ENCODE measurements at places on chromosomes 11 and 22.
A peak's percentile ranks its signal among the peaks of the same experiment; 100 is the strongest.

- DNase-seq: no peak
These were observed 2.1 kb downstream of the FXYD6 start for GRCh38 chr11:117874253-117874909.

DNA sequence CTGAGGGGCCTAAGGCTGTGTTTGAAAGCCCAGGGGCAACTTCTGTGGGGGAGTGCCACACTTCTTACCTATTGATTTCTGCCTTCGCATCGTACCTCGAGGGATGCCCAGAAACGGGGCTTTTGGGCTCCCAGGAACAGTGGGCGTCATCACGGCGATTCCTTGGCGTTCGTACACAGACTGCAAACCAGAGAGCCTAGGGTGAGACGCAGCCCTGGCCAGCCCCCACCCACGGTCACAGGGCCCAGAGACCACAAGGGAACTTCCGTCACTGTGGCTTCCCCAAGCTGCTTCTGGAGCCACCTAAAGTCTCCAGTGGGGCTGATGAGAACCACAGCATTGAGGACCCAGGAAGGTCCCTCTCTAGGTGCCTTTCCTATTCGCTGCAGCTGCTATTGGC, 91.9 kb downstream of the CTTN start:
- no peak for DNase-seq

DNA sequence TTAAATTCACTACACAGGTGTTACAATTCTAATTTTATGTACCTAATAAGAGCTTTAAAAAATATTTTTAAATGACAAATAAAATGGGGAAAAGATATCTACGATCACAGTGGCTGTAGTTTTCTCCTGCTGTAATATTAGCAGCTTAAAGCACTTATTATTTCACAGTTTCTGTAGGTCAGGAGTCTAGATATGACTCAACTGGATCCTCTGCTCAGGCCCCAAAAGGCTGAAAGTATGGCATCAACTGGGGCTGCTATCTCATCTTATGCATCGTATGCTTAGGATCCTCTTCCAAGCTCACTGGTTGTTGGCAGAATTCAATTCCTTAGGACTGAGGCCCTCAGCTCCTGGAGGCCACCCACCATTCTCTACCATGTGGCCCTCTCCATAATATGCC, 12.8 kb downstream of the FBXO3 start:
- no peak for DNase-seq

DNA sequence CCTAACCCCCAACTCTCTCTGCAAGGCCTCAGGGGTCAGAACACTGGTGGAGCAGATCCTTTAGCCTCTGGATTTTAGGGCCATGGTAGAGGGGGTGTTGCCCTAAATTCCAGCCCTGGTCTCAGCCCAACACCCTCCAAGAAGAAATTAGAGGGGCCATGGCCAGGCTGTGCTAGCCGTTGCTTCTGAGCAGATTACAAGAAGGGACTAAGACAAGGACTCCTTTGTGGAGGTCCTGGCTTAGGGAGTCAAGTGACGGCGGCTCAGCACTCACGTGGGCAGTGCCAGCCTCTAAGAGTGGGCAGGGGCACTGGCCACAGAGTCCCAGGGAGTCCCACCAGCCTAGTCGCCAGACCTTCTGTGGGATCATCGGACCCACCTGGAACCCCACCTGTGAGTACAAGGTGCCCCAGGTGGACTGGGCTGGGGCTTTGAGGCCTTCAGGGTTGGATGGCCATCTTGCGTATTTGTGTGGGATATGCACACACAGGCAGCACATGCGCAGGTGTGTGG, at the start of gene BEST1:
BEST1 (plus strand) TSS at position 317 of the 513 bp plus-strand sequence. CDS start 1,456 bp downstream, outside the sequence.
- DNase-seq: no peak

GRCh38 chr11:99117603-99118002, 96.9 kb downstream of the CNTN5 start:
- no peak for DNase-seq

DNA sequence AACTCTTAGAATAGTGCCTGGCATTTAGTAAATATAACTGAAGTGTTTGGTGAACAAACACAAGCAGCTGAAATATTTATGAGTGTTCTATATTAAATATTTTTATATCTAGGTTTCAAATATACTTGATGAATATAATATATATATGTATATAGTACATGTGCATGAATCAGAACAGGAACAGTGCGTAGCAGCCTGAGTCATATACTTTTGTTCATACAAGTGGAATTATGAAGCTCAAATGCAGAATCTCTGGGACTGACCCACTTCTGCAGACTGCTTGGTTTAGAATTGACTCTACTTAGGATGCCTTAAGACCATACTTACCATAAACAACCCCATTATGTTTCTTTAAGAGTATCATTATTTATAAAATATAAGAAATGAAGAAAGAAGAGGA, 997.8 kb upstream of the RAG2 start:
- DNase-seq: no peak

GRCh38 chr22:37905534-37906363, at the start of gene MICALL1:
TSS of gene MICALL1 (plus strand) at chr22:37906297. CDS start at chr22:37906423, 126 bp downstream.
- peak; percentile 60 for DNase-seq

- no peak for DNase-seq
These were observed 88.6 kb downstream of the TEAD1 start for GRCh38 chr11:12762696-12763324.

GRCh38 chr22:44336962-44337677, 24.4 kb upstream of the SHISAL1 start:
- DNase-seq: no peak

- DNase-seq: no peak
These were observed 34.3 kb downstream of the AMOTL1 start for GRCh38 chr11:94802501-94802900.

DNA sequence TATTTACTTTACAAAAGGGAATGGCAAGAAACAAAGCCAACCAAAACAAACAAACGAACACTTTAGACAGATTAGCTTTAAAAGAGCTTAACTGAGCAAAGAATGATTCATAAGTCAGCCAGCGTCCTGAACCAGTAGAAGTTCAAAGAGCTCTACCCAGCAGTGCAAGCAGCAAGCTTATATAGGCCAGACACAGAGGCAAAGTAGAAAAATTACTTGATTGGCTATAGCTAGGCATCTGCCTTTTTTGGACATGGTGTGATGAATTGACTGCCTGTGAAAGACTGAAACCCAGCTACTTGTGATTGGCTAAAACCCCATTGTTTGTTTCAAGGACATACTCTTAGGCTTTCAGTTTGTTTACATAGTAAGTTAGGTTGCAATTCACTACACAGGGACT, 2120.0 kb upstream of the RAG2 start:
- no peak for DNase-seq

DNA sequence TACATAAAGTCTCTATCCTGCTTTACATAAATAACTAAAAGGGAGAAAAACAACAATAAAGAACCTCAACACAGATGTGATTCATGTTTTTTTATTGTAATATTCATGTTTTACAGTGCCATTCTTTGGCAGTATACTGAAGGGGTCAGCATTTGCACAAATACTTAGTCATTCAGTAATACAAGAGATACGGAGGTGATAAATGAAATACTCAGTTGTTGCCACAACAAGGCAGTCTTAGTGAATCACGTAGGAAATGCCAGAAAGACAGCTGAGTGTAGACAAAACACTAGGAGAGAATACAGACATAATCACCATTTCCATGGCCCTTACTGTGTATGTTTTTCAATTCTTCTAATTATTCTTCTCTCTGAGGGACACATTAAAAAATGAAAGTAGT, 910.4 kb downstream of the METTL15 start:
- no peak for DNase-seq

DNA sequence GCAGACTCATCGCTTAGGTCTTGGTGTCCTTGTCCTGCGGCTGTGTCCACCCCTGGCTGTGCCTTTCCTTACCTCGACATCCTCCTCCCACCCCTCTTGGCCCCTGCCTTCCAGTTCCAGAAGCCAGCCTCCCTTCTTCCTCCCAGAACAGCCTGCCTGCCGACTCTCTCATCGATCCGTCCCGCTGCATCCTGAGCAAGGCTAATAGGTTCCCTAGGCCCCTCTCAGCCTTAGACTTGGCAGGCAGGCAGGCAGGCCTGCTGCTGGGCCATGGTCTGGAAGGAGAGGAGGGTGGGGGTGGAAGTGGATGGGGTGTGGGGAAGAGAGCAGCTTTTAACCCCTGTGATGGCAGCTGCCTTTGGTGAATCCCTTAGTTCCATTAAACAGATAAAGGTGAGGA, 196.7 kb upstream of the TBCEL start:
- no peak for DNase-seq

- DNase-seq: no peak
These were observed 12.6 kb downstream of the MPST start for GRCh38 chr22:37032134-37032534.

DNA sequence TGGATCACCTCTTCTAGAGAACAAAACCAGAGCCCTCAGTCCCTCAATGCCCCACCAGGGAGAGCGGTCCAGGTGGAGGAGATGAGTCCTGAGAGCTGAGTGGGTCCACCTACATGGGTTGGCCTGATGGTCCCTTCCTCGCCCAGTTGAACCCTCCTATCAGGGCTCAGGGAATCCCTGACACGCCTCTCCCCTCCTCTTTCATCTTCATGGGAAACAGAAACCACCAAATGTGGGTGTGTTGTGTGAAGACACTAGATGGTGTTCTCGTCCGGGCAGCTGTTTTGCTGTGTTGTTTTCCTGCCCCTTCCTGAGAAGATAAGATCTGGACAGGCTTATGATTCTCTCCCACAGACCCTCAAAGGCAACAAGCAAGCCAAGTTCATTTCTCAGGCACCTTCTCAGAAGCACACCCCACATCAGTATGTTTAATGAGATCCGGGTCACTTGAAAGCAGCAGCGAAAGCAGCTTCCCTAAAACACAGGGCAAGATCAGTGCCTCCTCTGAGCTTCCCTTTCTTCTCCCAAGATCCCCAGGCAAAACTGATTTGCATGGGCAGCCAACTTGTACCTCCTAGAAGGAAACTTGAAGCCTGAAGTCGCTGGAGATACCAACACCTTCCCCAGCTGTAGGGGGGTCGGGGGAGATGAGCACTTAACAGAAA, 35.3 kb upstream of the POU2AF1 start:
- no peak for DNase-seq

- no peak for DNase-seq
These were observed 544 bp downstream of the C11orf91 start for GRCh38 chr11:33700063-33700501.

- DNase-seq: no peak
These were observed 40.2 kb upstream of the PRODH start for GRCh38 chr22:18976197-18976751.

- no peak for DNase-seq
These were observed 850 bp upstream of the MIF start for GRCh38 chr22:23893121-23893944.

DNA sequence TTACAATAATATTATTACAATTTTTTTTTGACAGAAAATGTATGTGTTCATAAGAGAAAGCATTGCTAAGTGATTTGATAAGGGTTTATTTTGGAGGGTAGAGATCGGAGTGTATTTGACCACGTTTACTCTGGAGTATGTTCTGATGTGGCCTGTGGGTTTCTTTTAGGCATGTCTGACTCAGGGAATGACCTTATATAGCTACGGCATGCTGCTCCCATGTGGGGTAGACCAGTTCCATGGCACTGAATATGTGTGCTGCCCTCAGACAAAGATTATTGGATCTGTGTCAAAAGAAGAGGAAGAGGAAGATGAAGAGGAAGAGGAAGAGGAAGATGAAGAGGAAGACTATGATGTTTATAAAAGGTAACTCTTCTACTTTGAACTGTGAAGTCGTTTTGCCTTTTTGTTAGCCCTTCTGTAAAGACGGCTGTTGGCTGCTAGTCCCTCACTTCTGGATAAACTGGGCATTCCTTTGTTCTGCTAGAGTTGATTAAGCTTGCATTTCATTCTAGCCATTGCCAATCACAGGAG, 38.1 kb upstream of the ST14 start:
- DNase-seq: no peak

GRCh38 chr11:19027829-19028595, 32.5 kb downstream of the MRGPRX2 start:
- no peak for DNase-seq

GRCh38 chr11:9533736-9534473, 39.6 kb upstream of the WEE1 start:
- no peak for DNase-seq

- DNase-seq: no peak
These were observed 66.6 kb upstream of the OPCML start for GRCh38 chr11:133598906-133599305.

- no peak for DNase-seq
These were observed 9.2 kb upstream of the RBM14 start for GRCh38 chr11:66607126-66607834.

DNA sequence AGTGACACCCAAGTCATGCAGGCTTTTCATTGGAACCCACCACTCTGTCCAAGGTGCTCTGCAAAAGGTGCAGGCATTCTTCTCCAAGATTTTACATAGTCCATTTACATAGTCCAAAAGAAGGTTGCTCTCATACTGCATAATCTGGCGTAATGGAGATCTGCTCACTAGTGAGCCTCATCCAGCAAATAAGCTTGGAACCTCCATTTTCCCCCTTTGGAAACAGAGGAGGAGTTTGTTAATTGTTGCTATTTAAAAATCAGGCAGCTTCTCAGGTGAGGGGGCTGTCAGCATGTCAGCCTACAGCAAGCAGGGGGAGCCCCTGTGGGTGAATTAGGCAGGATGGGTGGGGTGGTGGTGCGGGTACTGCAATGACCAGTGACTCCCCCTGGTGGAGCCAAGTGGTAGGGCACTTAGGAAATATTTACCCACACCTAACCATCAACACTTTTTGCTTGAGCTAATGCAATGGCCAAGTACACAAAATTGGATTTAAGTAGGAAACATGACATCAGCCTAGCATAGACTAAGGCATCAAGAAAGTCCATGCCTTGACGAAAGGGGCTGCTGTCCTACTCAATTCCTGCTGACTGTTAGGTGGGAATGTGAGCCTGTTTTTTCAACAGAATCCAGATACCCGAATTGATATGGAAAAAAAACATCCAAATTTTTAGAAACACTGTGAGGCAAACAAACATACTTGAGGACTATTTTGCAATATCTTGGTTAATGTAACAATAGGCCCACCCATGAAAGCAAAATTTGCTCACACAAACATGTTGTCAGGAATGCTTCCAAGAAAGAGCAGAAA, 64.5 kb downstream of the AMBRA1 start:
- peak; percentile 71 for DNase-seq

GRCh38 chr11:1825039-1825740, 9.6 kb upstream of the SYT8 start:
- no peak for DNase-seq

DNA sequence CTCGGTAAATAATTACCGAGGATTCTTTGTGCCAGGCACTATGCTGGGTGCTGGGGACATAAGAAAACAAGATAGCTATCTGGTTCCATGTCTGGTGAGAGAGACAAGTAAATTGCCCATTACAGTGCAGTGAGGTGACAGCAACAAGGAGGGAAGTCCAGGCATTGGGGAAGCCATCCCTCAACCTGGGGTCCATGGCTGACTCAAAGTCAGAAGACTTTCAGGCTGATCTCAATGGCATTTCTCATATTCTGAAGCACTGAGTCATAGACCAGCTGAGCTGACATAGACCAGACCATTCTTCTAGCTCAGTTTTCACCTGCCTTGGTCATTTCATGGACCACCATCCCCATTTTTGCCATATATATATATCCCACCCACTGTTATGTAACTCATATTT, 158.8 kb downstream of the TTC17 start:
- no peak for DNase-seq

GRCh38 chr22:34105461-34106062, 185.3 kb upstream of the LARGE1 start:
- DNase-seq: no peak
